ENCODE measurements at places on chromosomes 5 and 9.

DNA sequence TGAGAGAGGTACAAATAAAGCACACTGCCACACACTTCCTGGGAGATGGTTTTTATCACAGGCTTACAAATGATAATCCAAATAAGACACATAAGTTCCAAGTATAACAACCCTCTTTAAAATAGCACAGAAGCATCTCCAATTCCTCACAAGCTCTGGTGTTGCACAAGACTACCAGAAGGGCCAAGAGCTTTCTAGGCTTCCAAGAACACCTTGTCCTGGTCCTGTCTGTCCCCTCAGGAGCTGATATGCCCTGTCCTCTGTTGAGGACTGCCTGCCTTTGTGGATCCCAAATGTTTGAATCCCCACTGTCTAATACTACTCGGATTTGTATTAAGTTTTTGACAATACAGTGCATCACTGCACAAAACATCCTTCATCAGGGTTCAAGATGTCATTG, 110.1 kb downstream of the SPOCK1 start:
- DNase-seq = no peak

- DNase-seq = no peak
Observed at GRCh38 chr5:124034963-124035362, 523.0 kb downstream of the CSNK1G3 start.

- DNase-seq = no peak
Observed at GRCh38 chr9:134327671-134328231, 1.5 kb downstream of the RXRA start.

GRCh38 chr5:173917788-173918786, 29.9 kb downstream of the CPEB4 start:
- DNase-seq = peak; percentile 34

DNA sequence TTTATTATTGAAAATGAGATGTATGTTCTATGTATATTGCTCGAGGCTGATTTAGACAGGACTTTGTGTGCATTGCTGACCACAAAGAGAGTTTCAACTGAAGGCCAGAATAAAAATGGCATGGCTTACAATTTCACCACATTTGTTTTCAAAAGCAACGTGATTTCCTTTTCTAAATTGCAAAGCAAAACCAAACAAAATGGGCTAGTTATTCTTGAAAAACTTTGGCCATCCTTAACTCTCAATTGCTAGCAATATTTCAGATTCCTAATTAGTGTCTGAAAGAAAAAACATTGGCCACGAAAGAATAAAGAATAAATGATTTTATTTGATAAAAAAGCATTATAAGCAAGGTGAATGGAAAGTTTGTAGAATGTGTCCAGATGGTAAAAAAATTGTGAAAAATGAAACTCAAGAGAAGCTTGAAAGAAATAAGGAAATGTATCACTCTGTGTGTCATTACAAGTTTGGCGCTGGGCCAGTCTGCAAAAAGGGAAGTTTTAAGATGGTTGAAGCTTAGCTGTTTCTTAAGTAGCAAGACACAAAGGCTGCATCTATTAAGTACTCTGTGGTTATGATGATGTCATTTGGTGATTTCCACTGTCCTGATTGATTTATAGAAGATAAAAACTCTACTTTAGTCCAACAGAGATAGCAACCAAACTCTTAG, 89.2 kb upstream of the PRLR start:
- peak; percentile 53 for DNase-seq

- DNase-seq = no peak
Observed at GRCh38 chr9:72023596-72023995, 36.8 kb downstream of the C9orf57 start.

- DNase-seq = peak; percentile 48
Observed at GRCh38 chr9:893843-894420, 52.4 kb downstream of the DMRT1 start.

- DNase-seq = no peak
Observed at GRCh38 chr9:91024841-91025240, 223.2 kb downstream of the SYK start.

DNA sequence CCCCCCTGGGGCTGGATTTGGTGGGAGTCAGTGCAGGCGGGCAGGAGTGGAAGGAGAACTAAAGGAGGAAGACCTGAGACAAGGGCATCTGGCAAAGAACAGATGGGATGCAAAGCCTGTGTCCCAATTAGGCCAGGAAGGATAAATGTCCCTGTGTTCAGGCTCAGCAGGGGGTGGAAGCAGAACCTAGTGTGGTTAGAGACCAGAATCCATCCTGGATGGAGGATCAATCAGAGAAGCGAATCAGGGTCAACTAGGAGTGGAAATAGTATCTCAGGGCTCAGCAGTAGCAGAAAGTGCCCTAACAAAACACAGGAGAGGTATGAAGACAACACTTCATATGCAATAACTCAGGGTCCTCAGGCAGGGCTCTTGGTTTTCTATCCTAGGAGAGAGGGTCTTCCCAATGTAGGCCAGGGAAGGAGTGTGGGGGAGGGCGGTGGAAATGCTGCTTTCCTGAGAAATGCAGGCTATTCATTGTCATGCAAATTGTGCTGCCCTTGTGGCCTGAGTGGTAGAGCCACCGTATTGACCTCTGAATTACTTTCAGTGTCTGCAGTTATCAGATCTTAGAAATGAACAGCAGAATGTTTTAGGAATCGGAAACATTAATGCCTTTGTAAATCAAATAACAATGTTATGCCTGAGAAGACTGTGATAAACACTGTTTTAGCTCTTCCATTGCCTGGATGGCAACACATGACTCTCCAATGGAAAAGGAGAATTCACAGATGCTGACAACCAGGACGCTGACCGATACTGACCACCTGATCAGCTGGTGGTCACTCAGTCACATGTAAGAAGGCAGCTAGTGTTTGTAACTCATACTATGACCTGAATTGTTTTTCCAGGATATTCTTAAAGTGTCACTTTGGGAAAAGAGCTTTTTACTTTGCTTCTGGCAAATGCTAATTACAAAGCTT, 323.6 kb downstream of the SEMA5A start:
- DNase-seq = no peak

DNA sequence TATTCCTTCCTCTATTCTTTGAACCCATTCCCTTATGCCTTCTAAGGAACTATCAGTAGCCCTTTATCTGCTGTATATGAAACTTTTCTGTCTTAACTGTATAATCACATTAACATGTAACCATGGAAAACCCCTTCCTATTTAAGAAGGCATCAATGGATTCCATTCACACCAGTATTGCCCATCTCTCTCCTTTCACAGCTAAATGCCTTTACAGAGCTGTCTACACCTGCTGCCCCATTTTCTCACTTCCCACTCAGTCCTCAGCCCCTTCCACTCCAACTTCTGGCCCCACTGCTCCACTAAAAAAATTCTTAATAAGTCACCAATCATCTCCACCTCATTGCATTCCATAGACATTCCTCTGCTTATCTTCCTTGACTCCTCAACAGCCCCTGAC, 50.8 kb downstream of the SEC61B start:
- no peak for DNase-seq

- DNase-seq = no peak
Observed at GRCh38 chr9:32004431-32005076, 379.9 kb upstream of the ACO1 start.

GRCh38 chr9:96494215-96494800, 44.3 kb downstream of the HABP4 start:
- DNase-seq = no peak

DNA sequence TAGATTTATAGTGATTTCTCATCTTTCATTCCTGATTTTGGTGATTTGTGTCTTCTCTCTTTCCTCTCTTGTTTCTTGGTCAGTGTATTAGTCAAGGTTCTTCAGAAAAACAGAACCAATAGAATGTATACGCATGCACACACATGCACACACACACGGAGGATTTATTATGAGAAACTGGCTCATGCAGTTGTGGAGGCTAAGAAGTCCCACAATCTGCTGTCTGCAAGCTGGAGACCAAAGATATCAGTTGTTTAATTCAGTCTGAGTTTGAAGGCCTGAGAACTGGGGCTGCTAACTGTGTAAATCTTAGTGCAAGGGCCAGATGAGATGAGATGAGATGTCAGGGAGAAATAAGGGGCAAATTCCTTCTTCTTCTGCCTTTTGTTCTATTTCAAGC, 5.7 kb upstream of the RPS23 start:
- DNase-seq = no peak

DNA sequence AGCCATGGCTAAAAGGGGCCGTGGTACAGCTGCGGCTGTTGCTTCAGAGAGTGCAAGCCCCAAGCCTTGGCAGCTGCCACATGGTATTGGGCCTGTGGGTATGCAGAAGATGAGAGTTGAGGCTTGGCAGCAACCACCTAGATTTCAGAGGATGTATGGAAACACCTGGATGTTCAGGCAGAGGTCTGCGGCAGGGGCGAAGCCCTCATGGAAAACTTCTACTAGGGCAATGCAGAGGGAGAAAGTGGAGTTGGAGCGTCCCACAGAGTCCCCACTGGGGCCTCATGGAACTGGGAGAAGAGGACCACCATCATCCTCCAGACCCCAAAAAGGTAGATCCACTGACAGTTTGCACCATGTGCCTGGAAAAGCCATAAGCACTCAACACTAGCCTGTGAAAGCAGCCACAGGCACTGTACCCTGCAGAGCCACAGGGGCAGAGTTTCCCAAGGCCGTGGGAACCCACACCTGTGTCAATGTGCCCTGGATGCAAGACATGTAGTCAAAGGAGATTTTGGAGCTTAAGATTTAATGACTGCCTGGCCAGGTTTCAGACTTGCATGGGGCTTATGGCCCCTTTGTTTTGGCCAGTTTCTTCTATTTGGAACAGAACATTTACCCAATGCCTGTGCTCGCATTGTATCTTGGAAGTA, 65.9 kb downstream of the DMXL1 start:
- no peak for DNase-seq

- no peak for DNase-seq
Observed at GRCh38 chr5:91109634-91110033, 273.5 kb downstream of the ARRDC3 start.

- DNase-seq = no peak
Observed at GRCh38 chr5:6544561-6544935, 88.3 kb downstream of the NSUN2 start.

DNA sequence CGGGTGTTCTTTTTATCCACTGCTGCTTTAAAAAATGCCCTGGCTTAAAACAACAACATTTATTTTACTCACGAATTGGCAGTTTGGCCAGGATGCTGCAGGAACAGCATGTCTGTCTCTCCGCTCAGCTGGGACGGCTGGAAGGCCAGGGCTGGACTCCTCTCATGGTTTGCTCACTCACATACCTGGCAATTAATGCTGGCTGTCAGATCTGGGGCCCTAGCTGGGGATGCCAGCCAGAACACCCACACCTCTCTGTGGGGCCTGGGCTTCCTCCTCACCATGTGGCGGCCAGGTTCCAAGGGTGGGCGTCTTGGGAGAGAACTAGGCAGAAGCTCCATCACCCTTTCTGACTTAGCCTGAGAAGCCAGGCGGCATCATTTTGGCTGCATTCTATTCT, 189.1 kb upstream of the IL12B start:
- DNase-seq = no peak

GRCh38 chr9:91138760-91139159, 223.0 kb downstream of the AUH start:
- no peak for DNase-seq

DNA sequence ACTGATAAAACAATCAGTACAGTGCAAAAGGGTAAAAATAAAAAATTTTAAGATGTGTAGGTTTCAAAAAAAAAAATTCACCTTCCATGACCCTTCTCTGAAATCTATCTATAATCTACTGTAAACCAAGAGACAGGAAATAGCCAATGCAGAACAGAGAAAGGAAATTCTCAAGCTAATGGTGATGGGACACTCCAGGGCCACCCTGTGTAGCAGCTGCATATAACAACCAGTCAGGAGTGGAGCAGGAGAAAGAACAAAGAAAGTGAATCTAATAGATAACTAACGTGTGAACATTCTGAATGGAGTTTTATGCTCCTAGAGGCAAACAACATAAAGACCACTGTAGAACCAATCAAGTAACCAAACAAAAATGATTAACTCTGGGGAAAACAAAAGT, 16.6 kb downstream of the SPTLC1 start:
- DNase-seq = no peak

GRCh38 chr5:40346901-40347300, 332.8 kb upstream of the PTGER4 start:
- no peak for DNase-seq

- no peak for DNase-seq
Observed at GRCh38 chr5:72586788-72587530, 79.7 kb upstream of the ZNF366 start.

- no peak for DNase-seq
Observed at GRCh38 chr5:107104040-107104995, 566.4 kb downstream of the EFNA5 start.

- DNase-seq = no peak
Observed at GRCh38 chr5:34849253-34849652, 10.3 kb downstream of the TTC23L start.

DNA sequence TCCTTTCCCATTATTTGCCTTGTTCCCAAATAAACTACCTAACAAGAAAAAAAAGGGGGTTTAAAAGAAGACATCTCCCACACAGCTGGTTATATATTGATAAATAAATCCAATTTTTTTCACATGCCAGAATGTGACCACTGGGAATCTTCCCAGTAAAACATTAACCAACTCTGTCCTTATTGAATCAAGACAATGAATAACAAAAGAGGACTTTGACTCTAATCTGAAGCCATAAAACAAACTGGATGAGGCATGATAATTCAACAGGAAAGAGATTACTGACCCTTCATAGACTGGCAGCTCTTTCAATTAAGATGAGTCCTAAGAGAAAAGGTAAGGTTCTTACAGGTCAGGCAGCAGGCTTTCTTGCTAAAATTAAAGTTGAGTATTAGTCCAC, 165.8 kb upstream of the CDH6 start:
- no peak for DNase-seq

- DNase-seq = no peak
Observed at GRCh38 chr5:82521431-82522051, 243.4 kb upstream of the RPS23 start.

DNA sequence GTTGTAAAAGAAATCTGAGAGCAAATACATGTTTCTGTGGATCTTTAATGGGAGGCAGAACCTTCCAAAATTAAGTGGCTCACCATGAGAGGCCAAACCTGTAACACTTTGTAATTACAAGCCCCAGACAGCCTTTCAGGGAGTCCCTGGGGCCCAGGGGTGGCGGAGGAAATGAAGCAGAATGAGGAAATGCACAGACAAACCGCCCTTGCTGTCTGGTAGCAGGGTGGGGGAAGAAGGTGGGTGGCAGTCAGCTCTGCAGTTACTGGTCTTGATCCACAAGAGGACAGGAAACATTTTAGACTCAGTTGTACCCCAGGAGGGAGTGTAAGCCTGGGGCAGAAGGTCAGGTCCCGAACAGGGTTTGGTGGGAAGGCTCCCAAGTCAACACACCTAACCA, 6.5 kb downstream of the ARL14EPL start:
- no peak for DNase-seq

GRCh38 chr9:78697618-78698017, 400.7 kb downstream of the PSAT1 start:
- no peak for DNase-seq

GRCh38 chr9:116647515-116647809, 39.6 kb upstream of the TRIM32 start:
- DNase-seq = no peak

DNA sequence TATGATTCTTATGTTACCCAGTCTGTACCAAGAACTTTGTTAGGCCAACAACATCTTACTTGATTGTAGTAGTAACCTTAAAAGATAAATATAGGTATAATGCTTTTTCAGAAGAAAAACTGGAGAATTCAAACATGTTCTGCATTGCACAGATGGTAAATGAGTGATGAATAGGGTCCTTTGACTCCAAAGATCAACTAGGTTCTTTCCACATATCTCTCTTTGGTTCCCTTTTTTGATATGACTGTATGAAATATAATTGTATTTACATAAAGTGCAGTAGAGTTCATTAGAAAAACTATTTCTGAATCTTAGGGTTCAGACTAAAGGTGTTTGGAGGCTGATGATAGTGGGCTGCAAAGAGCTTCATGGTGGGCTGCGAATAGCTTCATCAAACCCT, 150.5 kb upstream of the CDKN2B start:
- no peak for DNase-seq

- DNase-seq = no peak
Observed at GRCh38 chr5:148606296-148606695, 48.0 kb downstream of the HTR4 start.

All from stimulated activated CD4-positive, alpha-beta T cell treated with anti-CD3 and anti-CD28 coated beads, Interleukin-12 subunit alpha, Interleukin-12 subunit beta, amount 100 ng/mL, for 48 hours (primary cell).